ENCODE measurements at places on chromosomes 16 and 17.

- DNase-seq = peak; percentile 40
Observed at GRCh38 chr16:58628845-58629732, 537 bp downstream of the CNOT1 start.

DNA sequence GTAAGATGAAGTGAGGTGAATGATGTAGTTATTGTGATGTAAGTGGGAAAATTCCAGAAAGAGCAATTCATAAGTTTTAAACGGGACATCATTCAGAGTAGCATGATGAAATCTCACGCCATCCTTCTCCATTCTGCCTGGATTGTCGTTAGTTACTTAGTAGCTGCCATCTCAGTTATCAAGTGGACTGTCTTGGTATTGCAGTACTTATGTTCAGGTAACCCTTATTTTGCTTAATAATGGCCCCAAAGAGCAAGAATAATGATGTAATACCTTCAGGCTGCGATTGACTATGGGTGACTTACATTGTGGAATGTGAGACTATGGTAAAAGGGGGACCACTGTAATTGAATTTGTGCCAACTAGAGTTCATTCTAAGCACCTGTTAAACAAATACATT lies 234.1 kb upstream of the TOM1L1 start:
- DNase-seq = no peak

- no peak for DNase-seq
Observed at GRCh38 chr17:58572846-58573245, 58.4 kb upstream of the MTMR4 start.

DNA sequence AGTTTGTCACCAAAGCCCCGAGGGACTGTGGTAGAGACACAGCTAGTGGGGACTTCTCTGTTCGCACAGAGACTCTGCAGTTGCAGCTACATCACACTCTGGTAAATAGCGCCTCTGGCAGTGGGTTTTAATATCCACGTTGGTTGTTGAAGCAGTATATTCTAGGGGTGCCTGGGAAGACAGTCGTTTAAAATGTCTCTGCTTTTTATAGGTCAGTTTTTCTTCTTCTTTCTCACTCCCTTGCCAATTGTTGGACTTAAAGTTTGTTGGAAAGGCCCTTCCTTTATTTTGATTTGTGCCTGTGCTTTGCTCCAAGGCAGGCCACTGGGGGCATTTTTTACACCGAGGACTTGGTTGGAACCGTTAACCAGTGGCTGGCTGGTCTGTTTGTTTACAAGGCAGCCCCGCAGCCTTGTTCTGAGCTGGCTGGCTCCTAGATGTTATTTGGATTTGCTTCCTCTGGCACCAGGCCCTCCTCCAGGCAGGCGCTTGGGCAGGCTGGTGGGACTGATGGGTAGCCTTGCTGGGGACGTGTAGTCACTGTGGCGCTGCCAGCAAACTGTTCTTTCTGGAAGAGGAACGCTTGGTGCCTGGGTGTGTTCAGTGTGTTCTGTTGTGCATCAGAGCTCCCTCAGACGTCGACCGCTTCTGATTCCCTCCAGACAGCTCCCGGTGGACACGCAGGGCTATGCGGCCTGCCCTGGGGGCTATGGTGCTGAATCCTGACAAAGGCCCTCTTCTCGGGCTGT lies 218.2 kb upstream of the CHMP6 start:
- DNase-seq = no peak

DNA sequence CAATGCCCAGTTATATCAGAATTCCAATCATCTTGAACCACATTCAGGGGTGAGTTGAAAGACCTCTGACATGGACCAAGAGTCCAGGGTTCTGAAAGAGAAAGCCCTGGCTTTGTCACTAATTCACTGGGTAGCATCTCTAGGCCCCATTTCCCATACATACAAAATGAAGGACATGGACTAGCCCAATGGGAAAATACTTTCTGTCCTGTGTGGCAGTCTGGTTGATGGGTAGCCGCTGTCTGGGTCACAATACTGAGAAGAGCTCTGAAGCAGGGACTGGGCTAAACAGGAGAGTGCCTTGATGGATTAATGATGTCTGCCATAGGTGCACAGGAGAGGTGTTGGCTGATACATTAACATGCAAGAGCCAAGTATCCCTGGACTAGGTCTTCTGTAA lies 214.3 kb downstream of the RAB11FIP4 start:
- no peak for DNase-seq

- DNase-seq = no peak
Observed at GRCh38 chr17:58060596-58061191, 22.5 kb upstream of the DYNLL2 start.

DNA sequence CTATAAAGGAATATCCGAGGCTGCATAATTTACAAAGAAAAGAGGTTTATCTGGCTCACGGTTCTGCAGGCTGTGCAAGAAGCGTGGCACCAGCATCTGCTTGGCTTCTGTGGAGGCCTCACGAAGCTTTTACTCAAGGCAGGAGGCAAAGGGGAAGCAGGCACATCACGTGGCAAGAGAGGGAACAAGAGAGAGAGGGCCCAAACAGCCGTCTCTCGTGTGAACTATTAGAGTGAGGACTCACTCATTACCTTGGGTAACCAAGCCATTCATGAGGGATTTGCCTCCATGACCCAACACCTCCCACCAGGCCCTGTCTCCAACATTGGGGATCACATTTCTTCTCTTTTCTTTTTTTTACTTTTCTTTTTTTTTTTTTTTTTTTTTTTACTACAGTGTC lies 7.5 kb upstream of the ALKBH5 start:
- DNase-seq = no peak

GRCh38 chr17:59707971-59708430 lies 547 bp downstream of the VMP1 start:
- no peak for DNase-seq

GRCh38 chr16:7597677-7598076 lies 265.0 kb downstream of the RBFOX1 start:
- DNase-seq = no peak

GRCh38 chr17:42457107-42457792 lies 1.4 kb upstream of the ATP6V0A1 start:
- no peak for DNase-seq

DNA sequence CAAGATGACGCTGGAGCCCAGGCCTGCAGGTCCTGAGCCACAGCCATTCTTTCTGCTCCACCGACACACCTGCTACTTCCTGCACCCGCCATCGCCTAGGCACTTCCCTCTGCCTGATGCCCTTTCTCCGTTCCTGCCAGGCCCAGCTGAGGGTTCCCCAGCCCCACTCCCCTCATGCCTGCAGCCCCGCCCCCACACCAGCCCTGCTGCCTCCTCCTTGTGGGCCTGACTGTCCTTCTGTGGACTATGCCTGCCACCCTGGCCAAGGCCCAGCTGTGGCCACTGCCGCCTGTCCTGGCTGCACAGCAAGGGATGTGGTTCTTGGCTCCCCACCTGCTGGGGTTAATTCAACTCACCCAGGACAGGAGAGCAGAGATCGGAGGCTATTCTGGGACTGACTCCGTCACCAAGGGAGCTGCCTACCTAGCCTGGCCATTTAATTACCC lies 7.5 kb downstream of the NATD1 start:
- DNase-seq = no peak

DNA sequence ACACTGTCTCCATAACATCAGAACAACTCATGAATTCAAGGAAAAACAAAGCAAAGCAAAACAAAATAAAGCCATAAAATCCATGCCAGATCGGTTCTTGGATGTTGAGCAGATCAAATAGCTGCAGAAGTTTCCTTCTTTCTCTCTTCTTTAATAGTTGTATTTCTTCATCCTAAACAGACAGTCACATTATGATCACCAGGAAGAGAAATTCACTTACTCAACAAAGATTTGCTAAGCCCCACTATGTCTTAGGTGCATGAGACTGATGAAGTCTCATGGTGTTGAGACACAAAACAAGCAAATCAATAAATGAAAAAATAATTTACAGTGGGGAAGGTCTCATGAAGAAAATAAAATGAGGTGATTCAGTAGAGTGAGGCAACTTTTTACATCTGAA lies 72.8 kb downstream of the WIPI1 start:
- DNase-seq = no peak

GRCh38 chr16:27236635-27237218 lies 31.8 kb downstream of the NSMCE1 start:
- no peak for DNase-seq

- no peak for DNase-seq
Observed at GRCh38 chr17:5563456-5563855, 20.9 kb downstream of the NLRP1 start.

DNA sequence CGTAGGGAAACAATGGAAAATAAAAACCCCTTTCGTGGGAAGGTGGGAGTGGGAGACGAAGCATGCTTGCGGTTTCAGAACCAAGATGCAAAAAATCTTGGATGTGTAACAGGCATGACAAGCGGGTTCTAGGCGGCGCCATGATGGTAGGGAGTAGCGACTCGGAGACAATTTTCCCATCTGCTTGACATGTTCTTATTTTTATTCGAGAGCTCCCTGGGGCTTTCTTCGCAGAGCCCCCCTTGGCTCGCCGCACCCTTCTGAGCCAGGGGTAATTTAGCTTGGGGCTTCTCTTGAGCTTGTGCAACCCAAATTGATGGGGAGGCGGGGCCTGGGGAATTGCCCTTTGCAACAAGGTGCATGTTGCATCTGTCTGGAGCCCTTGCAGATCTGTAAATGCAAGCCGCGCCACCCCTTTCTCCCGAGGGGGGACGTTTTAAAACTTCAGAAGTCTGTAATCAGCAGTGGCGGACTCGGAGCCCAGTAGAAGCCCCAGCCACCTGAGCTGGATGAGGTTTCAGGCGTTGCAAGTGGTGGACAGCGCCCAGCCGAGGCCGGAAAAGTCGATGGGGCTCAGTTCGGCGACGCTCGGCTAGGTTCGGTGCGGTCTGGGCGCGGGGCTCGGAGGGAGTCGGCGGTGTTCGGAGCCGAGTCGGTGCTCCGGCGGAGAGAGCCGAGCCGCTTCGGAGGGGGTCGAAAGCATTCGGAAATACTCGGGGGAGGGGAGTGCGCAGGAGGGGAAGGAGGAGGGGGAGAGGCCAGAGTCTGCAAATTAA lies 2.9 kb downstream of the GNAO1 start:
- peak; percentile 47 for DNase-seq

DNA sequence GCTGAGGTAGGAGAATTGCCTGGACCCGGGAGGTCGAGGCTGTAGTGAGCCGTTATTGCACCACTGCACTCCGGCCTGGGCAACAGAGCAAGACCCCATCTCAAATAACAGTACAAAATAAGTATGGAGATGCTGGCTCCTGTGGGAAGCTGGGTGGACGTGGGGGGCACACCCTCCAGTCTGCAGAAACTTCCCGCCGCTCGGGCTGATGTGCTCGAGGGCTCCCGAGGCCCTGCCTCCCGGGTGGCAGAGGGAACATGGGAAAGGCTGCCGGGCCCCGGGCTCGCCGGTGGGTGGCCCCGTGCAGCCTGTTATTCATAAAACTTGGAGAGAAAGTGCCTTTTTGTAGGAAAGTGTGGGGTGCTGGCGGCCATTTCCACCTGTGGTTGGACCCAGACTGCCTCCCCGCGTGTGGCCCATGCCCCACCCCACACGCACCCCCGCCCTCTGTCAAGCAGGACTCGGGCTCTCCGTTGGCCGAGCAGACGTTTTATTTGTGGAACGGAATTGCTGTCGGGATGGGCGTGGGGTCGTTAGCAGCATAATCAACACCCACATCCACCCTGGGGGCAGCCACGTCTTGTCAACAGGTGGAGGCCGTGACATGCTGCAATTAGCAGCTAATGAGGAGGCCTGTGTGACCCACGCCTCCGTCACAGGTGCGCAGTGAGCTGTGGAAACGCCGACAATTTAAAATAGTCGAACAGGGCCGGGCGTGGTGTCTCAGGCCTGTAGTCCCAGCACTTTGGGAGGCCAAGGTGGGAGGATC lies 7.4 kb upstream of the CIAO3 start:
- no peak for DNase-seq

- no peak for DNase-seq
Observed at GRCh38 chr17:77846531-77847085, 111.9 kb upstream of the TNRC6C start.

GRCh38 chr16:31192856-31193642 lies 9.5 kb downstream of the PYCARD start:
- DNase-seq = no peak

- peak; percentile 12 for DNase-seq
Observed at GRCh38 chr16:14249291-14250032, 178.3 kb downstream of the MRTFB start.

GRCh38 chr16:57984443-57985203 lies 13.7 kb upstream of the CNGB1 start:
- peak; percentile 85 for DNase-seq

DNA sequence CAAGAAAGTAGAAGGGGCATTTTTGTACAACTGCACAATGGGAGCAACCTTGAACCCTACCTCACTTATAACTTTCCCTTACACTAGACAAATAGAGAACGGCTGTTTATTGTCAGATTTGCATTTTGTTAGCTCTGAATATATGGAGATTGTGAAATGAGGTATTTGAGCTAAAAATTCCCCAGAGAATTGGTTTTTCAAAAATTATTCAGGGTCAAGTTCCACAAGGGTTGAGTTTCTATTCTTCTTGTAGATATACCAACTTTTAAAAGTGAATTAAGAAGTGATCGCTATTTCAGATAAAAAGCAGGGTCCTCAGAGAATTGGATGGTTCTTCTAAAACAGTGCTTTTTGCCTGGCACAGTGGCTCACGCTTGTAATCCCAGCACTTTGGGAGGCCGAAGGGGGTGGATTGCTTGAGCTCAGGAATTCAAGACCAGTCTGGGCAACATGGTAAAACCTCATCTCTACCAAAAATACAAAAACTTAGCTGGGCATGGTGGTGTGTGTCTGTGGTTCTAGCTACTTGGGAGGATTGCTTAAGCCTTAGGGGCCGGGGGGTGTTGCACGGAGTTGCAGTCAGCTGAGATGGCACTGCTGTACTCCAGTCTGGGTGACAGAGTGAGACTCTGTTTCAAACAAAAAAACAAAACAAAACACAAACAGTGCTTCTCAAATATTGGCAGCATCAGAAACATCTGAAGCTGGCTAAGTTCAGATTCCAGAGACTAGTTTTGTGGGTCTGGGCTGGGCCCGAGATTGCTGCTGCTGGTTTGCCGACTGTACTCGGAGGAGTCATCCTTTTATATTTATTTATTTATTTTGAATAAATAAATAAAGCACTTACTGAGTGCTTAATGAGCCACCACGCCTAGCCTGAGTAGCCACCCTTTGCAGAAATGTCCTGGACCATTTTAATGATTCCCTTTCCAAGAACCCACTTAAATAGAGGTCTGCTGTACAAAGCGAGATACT lies 50.9 kb downstream of the PECAM1 start:
- no peak for DNase-seq

DNA sequence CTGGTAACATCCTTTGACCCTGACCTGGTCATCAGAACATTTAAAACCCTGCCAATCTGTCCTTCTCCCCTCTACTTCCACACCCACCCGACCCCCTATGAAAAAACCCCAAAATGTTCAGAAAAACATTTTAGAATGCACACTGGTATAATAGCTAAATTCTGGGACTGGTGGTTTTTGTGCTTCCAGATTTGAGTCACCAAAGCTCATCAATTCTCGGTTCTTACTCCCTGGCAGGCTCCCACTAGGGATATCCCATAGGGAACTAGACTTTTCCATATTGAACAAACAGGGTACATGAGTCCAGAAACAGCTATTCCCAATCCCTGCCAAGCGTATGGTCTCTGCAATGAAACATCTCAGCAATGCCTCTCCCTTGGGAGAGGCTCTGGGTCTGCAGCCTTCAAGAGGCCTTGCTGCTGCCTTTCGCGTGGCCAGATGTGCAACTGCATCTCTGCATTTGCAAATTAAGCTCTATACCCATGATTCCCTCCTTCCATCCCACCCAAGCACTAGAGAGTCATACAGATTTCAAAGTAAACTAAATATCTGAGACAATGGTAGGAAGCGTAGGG lies 67.7 kb downstream of the SMG6 start:
- DNase-seq = no peak
